ENCODE measurements at places on chromosomes 6 and 20.

- DNase-seq = no peak
Observed at GRCh38 chr6:42051268-42051653, 937 bp downstream of the TAF8 start.

- DNase-seq = no peak
Observed at GRCh38 chr20:16530201-16530681, 43.0 kb downstream of the KIF16B start.

DNA sequence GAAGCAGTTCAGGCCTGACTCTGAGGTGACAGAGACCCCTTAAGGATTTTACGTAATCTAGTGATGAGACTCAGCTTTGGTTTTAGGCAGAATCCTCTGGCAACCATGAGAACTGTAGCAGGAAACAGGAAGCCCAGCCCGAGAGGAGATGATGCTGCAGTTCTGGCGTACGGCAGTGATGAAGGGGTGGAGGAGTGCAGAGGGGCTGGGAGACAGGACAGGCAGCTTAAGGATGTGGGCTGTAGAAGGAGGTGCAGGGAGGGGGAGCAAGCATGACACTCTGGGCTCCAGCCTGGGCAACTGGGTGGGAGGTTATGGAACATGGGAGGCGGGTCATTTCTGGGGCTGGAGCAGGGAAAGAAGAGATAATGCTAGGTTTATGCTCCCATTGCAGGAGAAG lies 67.1 kb downstream of the LRFN2 start:
- no peak for DNase-seq

GRCh38 chr20:6228302-6228843 lies 105.5 kb upstream of the FERMT1 start:
- DNase-seq = no peak

DNA sequence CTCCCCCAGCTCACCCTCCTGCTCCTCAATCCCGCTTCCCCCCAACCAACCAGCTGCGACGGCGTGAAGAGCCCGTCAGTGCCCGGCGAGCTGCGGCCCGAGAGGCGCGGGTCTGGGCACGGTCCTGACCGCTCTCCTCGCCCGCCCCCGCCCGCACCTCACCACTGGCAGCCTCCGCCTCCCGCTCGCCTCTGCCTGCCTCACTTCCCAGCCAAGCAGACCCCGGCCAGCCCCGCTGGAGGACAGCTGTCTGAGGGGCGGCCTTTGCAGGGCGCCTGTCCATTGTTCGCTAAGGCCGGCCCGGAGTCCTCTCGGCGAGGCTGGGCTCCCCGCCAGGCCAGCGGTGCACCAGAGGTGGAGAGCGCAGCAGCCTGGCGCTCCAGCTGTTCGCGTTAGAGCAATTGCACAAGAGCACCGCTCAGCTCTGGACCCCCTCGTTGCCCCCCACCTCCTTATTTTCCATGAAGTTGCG lies 1.3 kb downstream of the SOBP start:
- DNase-seq = no peak

DNA sequence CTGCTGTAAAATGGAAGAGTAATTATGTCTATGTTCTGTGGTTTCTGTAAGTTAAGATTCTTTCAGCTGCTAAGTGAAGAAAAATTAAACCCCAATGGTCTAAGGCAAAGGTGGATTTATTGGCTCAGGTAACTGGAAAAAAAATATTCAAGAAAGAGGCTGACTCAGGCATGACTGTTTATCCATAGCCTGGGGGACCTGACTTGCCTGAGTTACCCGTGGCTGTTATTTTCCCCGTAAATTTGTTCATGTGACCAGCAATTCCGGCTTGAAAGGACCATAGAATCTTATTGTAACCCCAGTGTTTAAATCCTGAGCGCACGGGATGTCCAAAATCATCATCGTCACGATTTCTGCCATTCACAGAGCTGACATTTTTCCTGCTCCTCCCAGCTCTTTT lies 32.3 kb upstream of the SULF2 start:
- DNase-seq = no peak

DNA sequence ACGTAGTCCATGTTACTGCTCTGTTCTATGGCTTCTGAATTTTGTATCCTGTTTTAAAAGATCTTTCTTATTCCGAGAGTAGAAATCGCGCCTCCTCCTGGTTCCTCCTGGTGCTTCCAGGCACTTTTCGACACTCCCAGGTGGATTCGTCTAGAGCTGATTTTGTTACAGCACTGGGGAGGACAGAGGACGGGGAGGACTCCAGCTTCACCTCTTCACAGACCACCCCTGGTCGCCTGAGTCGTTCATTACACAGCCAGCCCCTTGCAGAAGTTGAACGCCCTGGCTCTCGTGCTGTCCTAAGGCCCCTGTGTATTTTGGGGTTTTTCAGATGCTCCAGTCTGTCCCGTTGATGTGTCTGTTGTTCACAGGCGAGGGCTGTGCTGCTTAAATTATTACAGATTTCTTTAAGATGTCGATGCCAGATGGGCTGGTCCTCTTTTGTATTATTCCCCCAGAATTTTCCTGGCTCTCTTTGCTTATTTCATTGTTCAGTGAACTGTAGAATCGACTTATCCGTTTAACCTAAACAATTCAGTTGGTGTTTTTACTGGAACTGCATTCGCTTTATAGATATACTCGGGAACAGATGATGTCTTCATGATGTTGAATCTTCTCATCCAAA lies 30.5 kb downstream of the COL20A1 start:
- no peak for DNase-seq

DNA sequence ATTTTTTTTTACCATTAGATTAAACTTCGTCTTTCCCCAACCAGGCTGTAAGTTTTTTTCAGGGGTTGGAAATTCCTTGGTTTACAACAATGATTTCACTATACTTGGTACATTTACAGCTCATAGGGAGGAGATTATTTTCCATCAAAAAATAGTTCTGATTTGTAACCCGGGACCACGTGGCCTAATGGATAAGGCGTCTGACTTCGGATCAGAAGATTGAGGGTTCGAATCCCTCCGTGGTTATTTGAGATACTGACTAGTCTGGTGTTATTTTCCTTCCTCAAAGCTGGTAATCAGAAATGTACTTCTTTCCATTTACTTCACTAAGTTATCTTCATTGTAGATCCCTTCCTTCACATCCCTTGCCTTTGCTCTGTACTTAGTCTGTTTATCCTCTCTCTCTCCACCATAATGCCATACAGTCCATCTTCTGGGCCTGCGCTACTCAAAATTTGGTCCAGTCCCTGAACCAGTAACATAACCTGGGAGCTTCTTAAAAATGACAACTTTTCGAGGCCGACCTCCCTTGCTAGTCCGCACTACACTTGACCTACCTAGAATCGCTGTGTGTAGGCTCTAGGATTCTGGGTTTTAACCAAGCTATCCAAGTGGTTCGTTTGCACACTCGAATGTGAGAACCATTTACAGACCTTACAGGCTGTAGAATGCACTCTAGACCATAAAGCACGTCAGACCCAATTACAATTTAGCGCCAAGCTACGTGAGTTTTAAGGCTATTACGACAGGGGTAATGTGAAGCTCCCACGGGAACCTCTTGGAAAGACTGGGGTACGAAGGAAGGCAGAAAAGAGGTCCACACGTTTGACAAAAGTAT lies 42.1 kb upstream of the BTN3A2 start:
- peak; percentile 96 for DNase-seq

DNA sequence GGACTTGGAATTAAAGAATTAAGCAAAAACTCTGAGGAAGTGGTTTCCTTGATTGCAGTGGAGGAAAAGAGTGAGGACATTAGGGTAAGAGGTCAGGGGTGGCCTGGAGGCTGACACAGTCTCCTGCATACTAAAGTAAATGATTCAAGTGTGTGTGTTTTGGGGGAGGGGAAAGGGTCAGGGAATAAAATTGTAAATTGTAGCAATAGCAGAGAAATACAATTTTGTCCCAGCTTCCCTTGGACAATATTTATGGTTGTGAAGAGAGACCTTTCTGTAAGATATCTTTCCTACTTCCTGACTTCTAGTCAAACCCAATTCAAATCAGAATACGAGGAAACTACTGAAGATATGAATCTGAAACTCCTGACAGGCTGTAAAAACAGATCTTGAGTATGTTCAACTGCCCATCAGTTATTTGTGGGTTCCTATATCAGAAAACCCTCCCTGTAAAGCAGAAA lies 143.4 kb upstream of the HMGN3 start:
- DNase-seq = no peak

- no peak for DNase-seq
Observed at GRCh38 chr6:53284901-53285300, 63.8 kb downstream of the ELOVL5 start.

- DNase-seq = no peak
Observed at GRCh38 chr6:27742833-27743573, 169.2 kb downstream of the OR2B2 start.

DNA sequence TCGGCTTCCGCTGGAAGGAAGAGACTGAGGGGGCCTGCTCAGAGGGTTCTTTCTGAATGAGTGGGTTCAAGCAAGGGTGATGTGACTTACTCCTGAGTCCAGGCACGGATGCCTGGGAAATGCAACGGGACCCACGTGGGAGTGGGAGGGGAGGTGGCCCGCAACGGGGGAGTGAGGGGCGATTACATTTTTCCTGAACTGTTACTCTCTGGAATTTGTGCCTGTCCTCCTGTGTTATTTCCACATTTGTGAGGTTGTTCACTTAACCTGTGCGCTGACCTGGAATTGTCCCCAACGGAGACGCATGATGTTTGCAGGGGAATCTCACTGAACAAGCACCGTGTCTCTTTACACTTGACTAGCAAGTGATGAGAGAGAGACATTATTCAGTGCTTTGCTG lies 209.4 kb downstream of the CDH4 start:
- DNase-seq = no peak

DNA sequence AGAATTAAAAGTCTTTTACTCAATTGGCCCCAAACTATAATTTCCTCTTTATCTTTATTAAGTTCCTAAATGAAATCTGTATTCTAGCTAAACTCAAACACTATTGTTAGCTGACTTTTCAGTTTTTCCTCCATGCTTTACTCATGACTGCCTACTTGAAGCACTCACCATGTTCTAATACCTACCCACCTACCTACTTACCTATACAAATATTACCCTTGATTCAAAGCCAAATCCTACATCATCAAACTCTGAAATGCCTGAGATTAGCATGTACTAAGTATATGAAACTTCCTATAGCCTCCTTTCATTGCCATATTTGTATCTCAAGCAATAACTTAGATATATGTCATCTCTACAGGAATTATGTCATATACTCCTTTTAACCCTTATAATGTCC lies 259.7 kb downstream of the HDGFL1 start:
- no peak for DNase-seq

DNA sequence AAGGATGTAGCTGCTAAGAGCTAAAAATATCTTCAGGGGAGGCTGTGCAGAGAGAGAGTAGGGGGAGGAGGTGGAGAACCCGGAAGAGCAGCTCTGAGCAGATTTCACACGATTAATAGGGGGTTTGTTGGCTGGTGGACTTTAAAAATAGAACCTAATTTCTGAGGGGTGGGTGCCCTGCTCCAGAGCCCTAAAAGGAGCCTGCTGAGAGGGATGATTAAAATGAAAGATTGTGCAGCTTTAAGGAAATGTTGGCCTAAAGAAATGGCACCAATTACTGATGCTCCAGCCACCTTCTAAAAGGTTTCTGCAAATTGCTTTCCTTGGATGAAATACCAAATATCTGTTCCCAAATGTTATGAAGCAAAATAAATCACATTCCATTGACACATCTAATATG lies 202.8 kb upstream of the BTBD3 start:
- DNase-seq = no peak

DNA sequence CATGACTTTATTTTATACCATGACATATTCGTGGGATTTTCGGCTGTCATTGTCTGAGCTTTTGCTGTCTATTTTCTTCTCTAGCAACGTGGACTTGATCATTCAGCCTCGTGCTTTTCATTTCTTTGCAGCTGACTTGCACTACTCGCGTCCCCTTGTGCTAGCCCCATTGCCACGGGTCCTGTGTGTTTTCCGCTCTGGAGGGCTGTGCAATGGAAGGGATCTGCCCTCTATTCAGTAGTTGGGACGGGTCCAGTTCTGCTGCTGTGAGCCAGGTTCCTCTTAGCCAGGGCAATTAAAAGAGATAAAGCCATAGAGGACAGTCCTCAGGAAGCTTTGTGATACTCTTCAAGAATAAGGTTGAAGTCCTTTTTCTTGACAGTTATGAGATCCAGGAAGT lies 17.6 kb downstream of the NEDD9 start:
- DNase-seq = no peak

- DNase-seq = no peak
Observed at GRCh38 chr6:88651400-88651799, 312.0 kb downstream of the RNGTT start.

GRCh38 chr6:156925718-156926607 lies 148.8 kb downstream of the ARID1B start:
- no peak for DNase-seq

- DNase-seq = no peak
Observed at GRCh38 chr20:21391972-21392352, 5.4 kb downstream of the NKX2-4 start.

DNA sequence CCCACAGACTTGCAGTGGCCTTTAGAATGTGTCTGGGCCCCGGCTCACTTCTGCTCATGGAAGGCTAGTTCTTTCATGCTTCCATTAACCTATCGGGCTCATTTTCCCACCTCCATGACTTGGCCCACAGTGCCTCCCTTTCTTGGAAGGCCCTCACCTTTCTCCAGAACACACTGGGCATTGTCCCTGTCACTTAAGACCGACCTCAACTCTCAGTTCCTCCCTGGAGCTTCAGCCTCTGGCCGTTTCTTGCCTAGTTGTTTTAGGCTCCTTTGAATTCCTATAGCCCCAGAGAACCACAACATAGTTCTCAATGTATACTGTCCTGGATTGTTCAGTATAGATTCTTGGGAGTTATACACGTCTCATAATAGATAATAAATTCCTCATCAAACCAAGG lies 19.3 kb upstream of the TNFAIP3 start:
- DNase-seq = no peak

DNA sequence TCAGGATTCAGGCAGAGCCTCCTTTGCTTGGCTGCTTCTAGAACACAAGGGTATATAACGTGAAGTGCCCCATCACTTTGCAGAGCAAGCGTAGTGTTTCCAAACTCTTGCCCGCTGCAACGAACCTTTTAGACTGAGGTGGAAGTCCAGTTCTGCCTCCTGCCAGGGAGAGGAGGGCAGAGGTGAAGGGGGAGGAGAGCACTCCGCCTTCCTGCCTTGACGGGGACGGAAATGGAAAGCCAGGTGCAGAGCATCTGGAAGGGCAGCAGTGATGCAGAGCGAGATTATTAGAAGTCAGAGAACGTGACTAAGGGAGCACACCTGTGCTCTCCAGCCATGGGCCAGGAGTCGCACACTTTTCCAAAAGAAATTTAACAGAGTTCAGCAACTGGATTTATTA lies 63.4 kb downstream of the RREB1 start:
- DNase-seq = no peak

DNA sequence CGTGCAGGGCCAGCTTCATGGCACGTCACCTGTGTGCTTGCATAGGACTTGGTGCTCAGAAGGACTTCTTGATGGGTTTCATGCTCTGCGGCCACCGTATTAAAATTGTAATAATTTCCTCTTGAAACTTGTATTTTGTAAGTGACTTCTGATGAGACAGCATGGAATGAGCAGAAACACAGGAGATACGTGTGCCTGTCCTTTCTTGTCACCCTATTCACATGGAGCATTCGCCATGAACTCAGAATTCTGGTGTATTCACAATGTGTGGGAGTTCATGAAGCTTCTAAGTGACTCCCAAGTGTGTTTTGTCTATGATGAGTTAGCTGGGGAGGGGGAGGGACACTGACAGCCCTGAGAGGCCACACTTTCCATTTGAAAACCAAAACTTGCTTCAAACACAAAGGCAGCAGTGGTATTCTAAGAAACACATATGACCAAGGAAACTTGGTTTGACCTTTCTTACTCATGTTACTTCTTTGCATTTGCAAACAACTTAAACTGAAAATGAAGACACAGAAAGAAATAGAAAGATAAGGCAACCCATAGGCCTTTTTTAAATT lies 92.1 kb upstream of the NEDD9 start:
- peak; percentile 30 for DNase-seq

All from suppressor macrophage treated with lipopolysaccharide for 1 hour (primary cell).